ENCODE measurements at places on chromosomes 16 and 17.

DNA sequence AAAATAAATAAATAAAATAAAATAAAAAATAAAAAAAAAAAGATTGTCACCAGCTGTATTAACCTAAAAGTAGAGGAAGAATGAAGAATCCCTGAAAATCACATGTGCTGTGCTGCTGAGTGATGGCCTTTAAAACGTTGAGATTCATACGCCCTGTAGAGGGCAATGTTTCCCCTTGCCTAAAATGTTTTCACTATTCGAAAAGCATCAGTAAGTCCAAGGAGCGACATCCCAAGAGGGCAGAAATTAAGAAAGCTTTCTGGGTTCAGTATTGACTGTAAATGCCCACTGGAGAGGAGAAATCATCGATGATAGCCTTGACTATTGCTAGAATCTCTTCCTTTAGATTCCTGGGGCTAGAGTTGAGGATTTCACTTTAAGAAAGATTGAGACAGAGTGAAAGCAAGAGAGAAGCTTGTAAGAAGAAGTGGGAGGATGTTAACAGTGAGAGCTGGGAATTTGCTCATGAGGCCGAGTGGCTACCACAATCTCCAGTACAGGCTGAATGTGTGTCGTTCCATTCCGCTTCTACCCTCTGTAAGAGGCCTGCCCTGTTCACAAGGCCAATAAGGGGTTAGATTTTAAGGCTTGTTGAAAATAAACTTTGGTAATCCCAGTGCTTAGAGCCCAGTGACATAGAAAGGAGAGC is 170.8 kb upstream of the FAM20A start:
- no peak overlapping the region for H3K4me3 ChIP-seq
- H3K27ac ChIP-seq: no peak overlapping the region
- no peaks in the 10 kb centered on the region for H3K4me1 ChIP-seq
- H3K36me3 ChIP-seq: no peaks in the 10 kb centered on the region

- no peaks in the 10 kb centered on the region for H3K36me3 ChIP-seq
- H3K27ac ChIP-seq: no peak overlapping the region
- H3K4me1 ChIP-seq: peaks cover 2% of the 10 kb centered on the region
- no peaks in the 10 kb centered on the region for H3K27me3 ChIP-seq
Observed at GRCh38 chr16:76343769-76344168, 66.6 kb downstream of the CNTNAP4 start.

GRCh38 chr16:4198816-4199215 is 43.1 kb downstream of the SRL start:
- H3K27me3 ChIP-seq: no peaks in the 10 kb centered on the region
- no peak overlapping the region for H3K27ac ChIP-seq
- H3K4me3 ChIP-seq: no peak overlapping the region
- DNase-seq: no peak
- H3K4me1 ChIP-seq: peaks cover 3% of the 10 kb centered on the region

DNA sequence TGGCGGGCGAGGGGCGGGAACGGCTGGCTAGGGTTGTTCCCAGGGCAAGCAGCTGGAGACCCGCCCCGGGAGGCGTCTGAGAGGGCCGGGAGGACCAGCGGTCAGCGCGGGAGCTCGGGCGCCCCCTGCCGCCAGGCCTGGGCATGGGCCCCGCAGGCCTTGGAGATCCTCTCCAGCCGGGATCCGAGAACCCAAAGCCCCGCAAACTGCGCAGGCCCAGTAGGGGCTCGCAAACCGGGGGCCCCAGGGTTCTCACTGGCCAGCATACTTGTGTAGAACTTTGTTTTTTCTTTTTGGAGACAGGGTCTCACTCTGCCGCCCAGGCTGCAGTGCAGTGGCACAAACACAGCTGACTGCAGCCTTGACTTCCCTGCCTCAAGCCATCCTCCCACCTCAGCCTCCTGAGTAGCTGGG is 20.8 kb upstream of the ZNF423 start:
- H3K4me1 ChIP-seq: peaks cover 3% of the 10 kb centered on the region
- H3K27ac ChIP-seq: no peak overlapping the region
- H3K4me3 ChIP-seq: no peak overlapping the region
- H3K27me3 ChIP-seq: no peaks in the 10 kb centered on the region

GRCh38 chr17:64130559-64131001 is 636 bp upstream of the ERN1 start:
- H3K4me1 ChIP-seq: peaks cover 7% of the 10 kb centered on the region
- no peak for DNase-seq
- H3K4me3 ChIP-seq: no peak overlapping the region
- H3K27me3 ChIP-seq: no peaks in the 10 kb centered on the region
- peak overlapping the region; percentile 15 for H3K27ac ChIP-seq

GRCh38 chr16:68384288-68385161 is 63.8 kb downstream of the SMPD3 start:
- H3K36me3 ChIP-seq: no peaks in the 10 kb centered on the region
- H3K4me3 ChIP-seq: no peak overlapping the region
- H3K4me1 ChIP-seq: peaks cover 8% of the 10 kb centered on the region
- no peak overlapping the region for H3K27ac ChIP-seq
- DNase-seq: no peak
- H3K27me3 ChIP-seq: no peaks in the 10 kb centered on the region

DNA sequence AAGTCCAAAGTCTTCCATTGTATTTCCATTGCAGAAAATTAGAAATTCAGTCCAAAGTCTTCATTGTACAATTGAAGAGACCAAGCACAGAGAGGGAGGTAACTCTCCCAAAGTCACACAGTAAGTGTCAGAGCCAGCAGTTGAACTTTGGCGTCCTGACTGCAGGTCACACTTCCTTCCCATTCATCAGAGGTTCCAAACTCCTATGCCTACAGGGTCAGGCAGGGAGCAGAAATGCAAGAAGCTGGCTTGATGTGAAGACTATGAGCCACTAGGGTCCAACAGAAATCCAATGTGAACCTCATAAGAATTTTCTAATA is 44.7 kb upstream of the GRIN2A start:
- no peak overlapping the region for H3K27ac ChIP-seq
- H3K4me3 ChIP-seq: no peak overlapping the region
- no peaks in the 10 kb centered on the region for H3K4me1 ChIP-seq
- DNase-seq: no peak
- no peaks in the 10 kb centered on the region for H3K27me3 ChIP-seq
- H3K36me3 ChIP-seq: no peaks in the 10 kb centered on the region

DNA sequence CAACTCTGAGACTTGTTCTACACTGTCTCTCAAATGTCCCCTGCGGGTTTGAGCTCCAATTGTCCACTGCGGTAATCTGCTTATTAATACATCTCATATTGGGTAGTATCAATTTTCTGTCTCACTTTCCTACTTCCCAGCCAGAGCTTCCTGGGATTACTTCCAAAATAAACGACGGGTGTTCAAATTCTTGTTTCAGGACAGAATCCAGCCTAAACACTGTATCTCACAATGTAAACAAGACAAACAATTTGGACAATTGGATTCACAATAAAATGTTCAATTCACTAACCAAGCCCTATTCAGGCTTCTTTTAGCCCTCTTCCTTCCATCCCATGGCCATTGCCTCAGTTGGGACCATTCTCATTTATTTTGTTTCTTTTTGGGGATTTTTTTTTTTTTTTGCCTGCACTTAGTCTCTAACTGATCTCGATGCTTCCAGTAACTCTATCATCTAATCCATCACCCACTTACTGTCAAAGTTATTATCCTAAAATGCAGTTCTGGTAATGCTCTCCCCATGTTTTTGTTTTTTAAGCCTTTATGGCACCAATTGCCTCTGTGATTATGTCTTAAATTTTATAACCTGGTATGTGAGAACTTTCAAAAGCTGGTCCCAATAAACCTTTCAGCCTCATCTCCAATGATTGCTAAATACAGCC is 2.0 kb upstream of the VAT1L start:
- no peak for DNase-seq
- peaks cover 2% of the 10 kb centered on the region for H3K4me1 ChIP-seq
- H3K27ac ChIP-seq: no peak overlapping the region
- H3K27me3 ChIP-seq: peaks cover 2% of the 10 kb centered on the region

GRCh38 chr17:45098869-45099616 is 33.3 kb downstream of the PLCD3 start:
- H3K36me3 ChIP-seq: peaks cover 27% of the 10 kb centered on the region
- peak; percentile 92 for DNase-seq
- no peak overlapping the region for H3K27ac ChIP-seq
- no peaks in the 10 kb centered on the region for H3K27me3 ChIP-seq
- H3K4me1 ChIP-seq: no peaks in the 10 kb centered on the region
- no peak overlapping the region for H3K4me3 ChIP-seq

DNA sequence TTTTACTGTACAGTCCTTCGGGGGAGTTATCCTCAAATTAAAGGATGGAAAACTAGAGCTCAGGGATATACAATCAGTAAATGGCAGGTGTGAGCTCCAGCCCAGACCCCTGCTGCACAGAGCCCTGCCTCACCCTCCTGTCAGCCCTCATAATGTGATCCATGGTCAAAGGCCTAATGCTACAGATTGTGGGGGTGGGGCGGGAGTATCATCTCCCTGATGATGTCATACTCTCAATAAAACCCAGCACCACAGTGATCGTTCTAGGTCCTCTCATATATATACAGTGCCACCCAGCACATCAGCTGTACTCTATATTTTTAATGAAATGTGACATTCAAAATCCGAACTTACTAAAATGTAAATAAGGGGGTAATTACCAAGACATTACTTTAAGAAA is 61.5 kb downstream of the SLC39A11 start:
- no peak overlapping the region for H3K27ac ChIP-seq
- H3K4me1 ChIP-seq: no peaks in the 10 kb centered on the region
- H3K27me3 ChIP-seq: no peaks in the 10 kb centered on the region
- no peak overlapping the region for H3K4me3 ChIP-seq
- H3K36me3 ChIP-seq: no peaks in the 10 kb centered on the region
- no peak for DNase-seq

DNA sequence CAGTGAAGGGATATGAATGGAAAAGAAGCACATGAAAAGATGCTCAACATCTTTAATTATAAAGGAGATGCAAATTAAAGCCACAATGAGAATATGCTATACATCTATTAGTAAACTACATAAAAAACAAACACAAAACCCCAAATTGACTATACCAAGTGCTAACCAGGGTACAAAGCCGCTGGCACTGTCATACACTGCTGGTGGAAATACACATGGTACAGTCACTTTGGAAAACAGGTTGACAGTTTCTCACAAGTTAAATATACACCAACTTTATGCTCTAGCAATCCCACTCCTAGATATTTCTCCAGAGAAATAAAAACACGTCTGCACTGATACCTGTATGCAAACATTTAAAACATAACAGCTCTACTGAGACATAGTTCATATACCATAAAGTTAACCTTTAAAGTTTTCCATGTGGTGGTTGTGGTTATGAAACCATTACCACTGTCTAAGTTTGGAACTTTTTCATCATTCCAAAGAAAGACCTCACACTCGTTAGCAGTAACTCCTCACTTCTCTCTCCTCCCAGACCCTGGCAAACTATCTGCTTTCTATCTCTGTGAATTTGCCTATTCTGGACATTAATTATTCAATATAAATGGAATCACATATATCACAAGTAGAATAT is 42.7 kb downstream of the ADGRG5 start:
- no peaks in the 10 kb centered on the region for H3K4me1 ChIP-seq
- H3K27ac ChIP-seq: no peak overlapping the region

DNA sequence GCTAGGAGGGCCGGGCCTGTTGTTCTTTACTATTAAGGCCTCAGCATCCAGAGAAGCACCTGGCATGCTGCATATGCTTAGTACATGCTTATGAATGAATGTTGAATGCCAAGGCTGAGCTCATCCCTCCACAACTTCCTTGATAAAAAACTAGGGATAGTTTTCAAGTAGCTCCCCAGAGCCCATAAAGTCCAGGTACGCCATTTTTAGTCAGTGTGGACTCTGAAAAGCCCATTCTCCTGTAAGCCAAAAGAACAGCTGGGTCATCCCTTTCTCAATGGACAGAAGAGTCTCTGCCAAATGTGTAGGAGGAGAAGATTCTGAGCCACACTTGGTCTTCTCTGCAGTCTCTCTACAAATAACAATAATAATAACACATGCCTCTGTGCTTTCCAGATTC is 8.9 kb upstream of the ITGB3 start:
- H3K4me1 ChIP-seq: no peaks in the 10 kb centered on the region
- H3K36me3 ChIP-seq: no peaks in the 10 kb centered on the region
- no peak for DNase-seq
- no peak overlapping the region for H3K4me3 ChIP-seq
- no peaks in the 10 kb centered on the region for H3K27me3 ChIP-seq

- no peaks in the 10 kb centered on the region for H3K4me1 ChIP-seq
- H3K27ac ChIP-seq: no peak overlapping the region
- no peaks in the 10 kb centered on the region for H3K27me3 ChIP-seq
- H3K36me3 ChIP-seq: no peaks in the 10 kb centered on the region
- no peak overlapping the region for H3K4me3 ChIP-seq
Observed at GRCh38 chr17:2388020-2388682, 12.7 kb downstream of the MNT start.

GRCh38 chr17:44901411-44901921 is 2.2 kb upstream of the EFTUD2 start:
- H3K27ac ChIP-seq: no peak overlapping the region
- H3K27me3 ChIP-seq: no peaks in the 10 kb centered on the region
- H3K36me3 ChIP-seq: no peaks in the 10 kb centered on the region
- H3K4me3 ChIP-seq: no peak overlapping the region

- H3K27me3 ChIP-seq: no peaks in the 10 kb centered on the region
- no peaks in the 10 kb centered on the region for H3K4me1 ChIP-seq
- no peaks in the 10 kb centered on the region for H3K36me3 ChIP-seq
- no peak for DNase-seq
- no peak overlapping the region for H3K4me3 ChIP-seq
Observed at GRCh38 chr16:55403464-55403863, 75.5 kb upstream of the MMP2 start.

DNA sequence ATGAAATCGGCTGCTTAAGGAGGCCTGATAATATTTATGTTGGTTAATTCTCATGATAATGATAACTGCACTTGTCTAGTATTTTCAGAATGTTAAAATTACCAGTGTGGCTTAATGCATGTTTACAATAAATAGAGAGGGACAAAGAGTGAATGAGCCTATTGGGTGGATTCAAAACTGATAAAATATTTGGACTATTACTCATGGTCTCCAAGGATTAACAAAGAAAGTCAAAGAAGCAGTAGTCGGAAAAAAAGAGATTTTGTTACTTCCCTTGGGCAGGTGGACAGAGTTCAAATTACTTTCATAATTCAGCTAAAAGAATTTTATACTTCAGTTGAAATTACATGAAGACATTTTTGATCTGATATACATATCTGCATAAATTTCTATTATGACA is 258.2 kb upstream of the PMFBP1 start:
- no peak overlapping the region for H3K4me3 ChIP-seq
- no peaks in the 10 kb centered on the region for H3K36me3 ChIP-seq
- H3K4me1 ChIP-seq: no peaks in the 10 kb centered on the region
- H3K27ac ChIP-seq: no peak overlapping the region

GRCh38 chr17:80382446-80382845 is 32.5 kb upstream of the ENDOV start:
- H3K27ac ChIP-seq: no peak overlapping the region
- H3K4me3 ChIP-seq: no peak overlapping the region
- no peak for DNase-seq
- H3K27me3 ChIP-seq: no peaks in the 10 kb centered on the region
- H3K4me1 ChIP-seq: no peaks in the 10 kb centered on the region
- peaks cover 4% of the 10 kb centered on the region for H3K36me3 ChIP-seq

Measured in mesendoderm (in vitro differentiated cells).